SK-N-SH (cell line): ENCODE measurements at places on chromosomes 11 and 22. TPM values are rescaled to one million over a fixed set of nuclear protein-coding genes. Genes with fewer than 3 reads are reported as not detected.

The GAL3ST3 gene
- 1.9 and 3.2 TPM in 2 replicates for polyA plus RNA-seq

The GAL3ST1 gene
- polyA plus RNA-seq: 0.08 TPM in 1 of 2 replicates, not detected in the other

The LRRC56 gene
- 1.2 and 1.4 TPM in 2 replicates for polyA plus RNA-seq

The KLHDC7B gene
- polyA plus RNA-seq: 0.03 and 0.07 TPM in 2 replicates

The XKR3 gene
- polyA plus RNA-seq: not detected in 2 replicates

The ISX gene
- not detected in 2 replicates for polyA plus RNA-seq

The EP300 gene
- polyA plus RNA-seq: 6.2 and 7.1 TPM in 2 replicates

The TRIM34 gene
- 3.2 and 4.6 TPM in 2 replicates for polyA plus RNA-seq

The TRIM51 gene
- not detected in 2 replicates for polyA plus RNA-seq
